ENCODE measurements at places on chromosomes 6 and 20.
A peak's percentile ranks its signal among the peaks of the same experiment; 100 is the strongest.

DNA sequence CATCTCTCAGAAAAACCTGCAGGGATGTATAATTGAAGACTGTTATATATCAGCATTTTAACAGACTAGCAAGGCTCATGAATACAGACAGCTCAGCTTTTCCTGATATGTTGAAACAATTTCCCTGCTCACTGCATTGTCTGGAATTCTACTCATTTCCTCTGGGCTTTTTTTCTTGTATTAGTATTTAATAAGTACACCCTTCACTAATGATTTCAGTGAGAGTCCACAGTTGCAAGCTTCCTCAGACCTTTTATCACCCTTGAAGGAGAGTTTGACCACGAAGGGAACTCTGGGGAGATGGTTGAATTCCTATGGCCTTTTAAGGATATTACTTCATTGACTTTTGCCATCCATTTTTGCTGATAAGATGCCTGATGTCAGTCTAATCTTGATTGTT, 248.7 kb downstream of the ADGB start:
- H3K4me1 ChIP-seq: no peaks in the 10 kb centered on the region
- H3K27ac ChIP-seq: no peak overlapping the region
- no peak overlapping the region for H3K4me3 ChIP-seq
- DNase-seq: no peak

DNA sequence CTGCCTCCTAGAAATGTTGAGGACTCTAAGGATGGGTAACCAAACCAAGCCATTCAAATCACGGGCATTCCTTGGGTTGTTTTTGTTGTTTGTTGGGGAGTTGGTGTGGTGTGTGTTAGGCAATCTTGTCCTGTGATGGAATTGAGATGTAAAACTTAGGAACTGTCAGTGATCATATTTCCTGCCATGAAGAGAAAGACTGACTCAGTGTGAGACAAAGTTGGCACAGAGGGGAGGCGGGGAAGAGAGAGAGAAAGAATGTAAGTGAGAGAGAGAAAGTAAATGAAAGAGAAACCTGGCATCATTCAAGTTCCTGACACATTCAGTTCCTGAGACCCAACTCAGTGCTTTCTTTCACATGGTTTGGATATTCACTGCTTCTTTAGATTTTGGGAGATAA, 21.6 kb upstream of the FBXO30 start:
- no peak for DNase-seq
- H3K4me1 ChIP-seq: no peaks in the 10 kb centered on the region
- H3K27ac ChIP-seq: no peak overlapping the region
- no peaks in the 10 kb centered on the region for H3K36me3 ChIP-seq

- no peak overlapping the region for H3K4me3 ChIP-seq
- H3K27ac ChIP-seq: no peak overlapping the region
- H3K4me1 ChIP-seq: no peaks in the 10 kb centered on the region
- H3K27me3 ChIP-seq: peaks cover 8% of the 10 kb centered on the region
- DNase-seq: no peak
Observed at GRCh38 chr6:75525682-75526081, 32.1 kb upstream of the FILIP1 start.

DNA sequence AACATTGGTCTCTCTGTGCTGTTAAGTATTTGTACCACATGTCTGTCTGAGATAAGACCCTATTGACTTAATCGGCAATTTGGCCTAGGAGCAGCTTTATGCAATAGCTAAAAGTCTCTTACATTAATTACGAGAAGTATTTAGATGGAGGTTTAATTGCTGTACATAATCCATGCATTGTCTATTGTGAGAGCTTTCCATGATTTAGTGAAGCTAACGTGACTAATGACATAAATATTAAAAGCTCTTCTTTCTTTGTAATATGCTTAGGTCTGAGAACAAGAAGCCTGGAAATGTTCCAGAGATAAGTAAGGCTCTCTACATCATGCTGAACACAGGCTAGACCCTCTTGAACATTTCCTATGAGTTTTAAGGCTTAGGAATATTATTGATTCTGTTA, 32.7 kb upstream of the FAM83B start:
- H3K4me3 ChIP-seq: no peak overlapping the region
- H3K36me3 ChIP-seq: no peaks in the 10 kb centered on the region
- H3K4me1 ChIP-seq: no peaks in the 10 kb centered on the region
- no peaks in the 10 kb centered on the region for H3K27me3 ChIP-seq
- H3K27ac ChIP-seq: no peak overlapping the region

- no peak for DNase-seq
- H3K36me3 ChIP-seq: peaks cover 46% of the 10 kb centered on the region
- H3K27me3 ChIP-seq: no peaks in the 10 kb centered on the region
- no peak overlapping the region for H3K4me3 ChIP-seq
- H3K27ac ChIP-seq: no peak overlapping the region
Observed at GRCh38 chr20:8756410-8756809, 312.5 kb upstream of the PLCB4 start.

DNA sequence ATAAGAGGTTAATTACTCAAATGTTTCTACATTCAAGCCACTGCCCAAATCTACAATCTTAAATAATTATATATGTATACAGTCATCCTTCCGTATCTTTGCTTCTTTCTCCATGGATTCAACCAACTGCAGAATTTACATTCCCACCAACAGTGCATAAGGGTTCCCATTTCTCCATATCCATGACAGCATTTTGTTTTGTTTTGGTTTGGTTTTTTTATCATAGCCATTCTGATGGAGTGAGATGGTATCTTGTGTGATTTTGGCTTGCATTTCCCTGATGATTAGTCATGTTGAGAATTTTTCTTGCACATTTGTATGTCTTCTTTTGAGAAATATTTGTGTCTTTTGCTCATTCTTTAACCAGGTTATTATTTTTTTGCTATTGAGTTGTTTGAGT, 198.5 kb downstream of the C6orf118 start:
- H3K27ac ChIP-seq: no peak overlapping the region
- no peaks in the 10 kb centered on the region for H3K27me3 ChIP-seq
- no peaks in the 10 kb centered on the region for H3K36me3 ChIP-seq
- no peak overlapping the region for H3K4me3 ChIP-seq
- H3K4me1 ChIP-seq: no peaks in the 10 kb centered on the region

GRCh38 chr20:19872001-19872400, 113.9 kb downstream of the RIN2 start:
- no peaks in the 10 kb centered on the region for H3K36me3 ChIP-seq
- DNase-seq: no peak

- no peaks in the 10 kb centered on the region for H3K36me3 ChIP-seq
- H3K27me3 ChIP-seq: no peaks in the 10 kb centered on the region
- no peak for DNase-seq
- H3K4me3 ChIP-seq: no peak overlapping the region
- no peaks in the 10 kb centered on the region for H3K4me1 ChIP-seq
- no peak overlapping the region for H3K27ac ChIP-seq
Observed at GRCh38 chr6:6560909-6561308, 27.6 kb upstream of the LY86 start.

- no peak overlapping the region for H3K4me3 ChIP-seq
- DNase-seq: no peak
- H3K27ac ChIP-seq: no peak overlapping the region
Observed at GRCh38 chr20:51507216-51508036, 35.1 kb downstream of the NFATC2 start.

DNA sequence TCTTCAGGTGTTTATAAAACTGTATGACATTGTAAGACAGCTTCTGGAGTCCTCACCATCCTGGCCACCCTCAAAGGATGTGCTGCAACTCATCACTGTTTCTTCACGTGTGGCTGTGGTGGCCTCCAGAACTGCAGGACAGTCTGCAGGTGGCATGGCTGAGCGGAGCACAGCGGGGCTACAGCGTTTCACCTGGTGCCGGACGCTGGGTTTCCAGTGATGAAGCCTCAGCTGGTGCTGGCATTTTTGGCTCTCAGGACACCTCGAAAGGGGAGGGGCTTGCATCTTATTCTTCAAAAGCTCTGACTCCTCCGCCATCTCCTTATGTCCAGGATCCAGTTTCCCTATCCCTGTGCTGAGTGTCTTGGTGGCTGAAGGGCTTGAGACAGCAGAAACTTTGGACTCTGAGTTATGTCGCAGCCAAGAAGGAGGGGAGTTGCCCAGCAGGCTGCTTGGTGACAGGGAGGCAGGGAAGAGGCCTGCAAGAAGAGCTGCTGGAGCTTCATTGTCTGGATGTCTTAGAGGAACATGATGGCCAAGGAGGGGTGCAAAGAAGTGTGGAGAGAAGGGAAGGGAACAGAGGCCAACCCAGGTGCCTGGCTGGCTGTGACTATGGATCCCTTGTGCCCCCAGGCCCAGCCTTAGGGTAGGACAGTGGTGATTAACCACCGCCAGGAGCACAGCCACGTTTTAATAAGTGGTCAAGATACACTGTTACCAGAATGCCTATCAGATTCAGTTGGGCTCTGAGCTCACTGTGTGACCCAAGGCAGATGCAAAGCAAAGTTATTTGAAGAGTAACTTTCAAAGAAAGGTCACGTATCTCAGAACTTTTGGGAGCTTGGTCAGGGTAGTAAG, 58.7 kb downstream of the GTF2H5 start:
- H3K27ac ChIP-seq: no peak overlapping the region
- no peak for DNase-seq
- no peaks in the 10 kb centered on the region for H3K27me3 ChIP-seq
- peaks cover 10% of the 10 kb centered on the region for H3K4me1 ChIP-seq
- no peaks in the 10 kb centered on the region for H3K36me3 ChIP-seq

- no peaks in the 10 kb centered on the region for H3K4me1 ChIP-seq
- no peak overlapping the region for H3K27ac ChIP-seq
- H3K27me3 ChIP-seq: no peaks in the 10 kb centered on the region
- peaks cover 88% of the 10 kb centered on the region for H3K36me3 ChIP-seq
- no peak for DNase-seq
- H3K4me3 ChIP-seq: no peak overlapping the region
Observed at GRCh38 chr6:161091972-161092701, 100.6 kb downstream of the MAP3K4 start.

GRCh38 chr6:36098920-36099647, 31.2 kb upstream of the MAPK13 start:
- no peak overlapping the region for H3K4me3 ChIP-seq
- H3K27ac ChIP-seq: no peak overlapping the region
- no peaks in the 10 kb centered on the region for H3K27me3 ChIP-seq
- no peak for DNase-seq
- H3K36me3 ChIP-seq: peaks cover 47% of the 10 kb centered on the region
- H3K4me1 ChIP-seq: peaks cover 6% of the 10 kb centered on the region

GRCh38 chr20:13302647-13303450, 81.8 kb downstream of the ISM1 start:
- H3K4me1 ChIP-seq: no peaks in the 10 kb centered on the region
- no peaks in the 10 kb centered on the region for H3K27me3 ChIP-seq
- peaks cover 23% of the 10 kb centered on the region for H3K36me3 ChIP-seq
- peak; percentile 58 for DNase-seq
- H3K27ac ChIP-seq: no peak overlapping the region

DNA sequence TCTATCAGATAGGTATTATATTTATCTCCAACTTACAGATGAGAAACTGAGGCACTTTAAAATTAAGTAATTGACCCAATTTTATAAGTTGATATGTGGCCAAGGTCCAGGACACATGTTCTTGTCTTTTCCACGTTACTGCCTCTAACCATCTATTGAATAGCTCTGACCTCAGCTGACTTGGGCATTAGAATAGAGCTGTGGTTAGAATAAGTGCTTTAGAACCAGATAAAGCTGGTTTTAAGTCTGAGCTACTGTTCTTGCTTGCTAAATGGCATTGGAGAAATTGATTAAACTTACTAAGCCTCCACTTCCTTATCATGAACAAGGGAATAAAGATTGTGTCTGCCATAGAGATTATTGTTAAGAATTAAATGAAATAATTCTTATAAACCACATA, 147.8 kb upstream of the DTNBP1 start:
- DNase-seq: no peak
- H3K36me3 ChIP-seq: no peaks in the 10 kb centered on the region
- H3K27ac ChIP-seq: no peak overlapping the region
- H3K27me3 ChIP-seq: no peaks in the 10 kb centered on the region
- H3K4me1 ChIP-seq: no peaks in the 10 kb centered on the region
- H3K4me3 ChIP-seq: no peak overlapping the region

DNA sequence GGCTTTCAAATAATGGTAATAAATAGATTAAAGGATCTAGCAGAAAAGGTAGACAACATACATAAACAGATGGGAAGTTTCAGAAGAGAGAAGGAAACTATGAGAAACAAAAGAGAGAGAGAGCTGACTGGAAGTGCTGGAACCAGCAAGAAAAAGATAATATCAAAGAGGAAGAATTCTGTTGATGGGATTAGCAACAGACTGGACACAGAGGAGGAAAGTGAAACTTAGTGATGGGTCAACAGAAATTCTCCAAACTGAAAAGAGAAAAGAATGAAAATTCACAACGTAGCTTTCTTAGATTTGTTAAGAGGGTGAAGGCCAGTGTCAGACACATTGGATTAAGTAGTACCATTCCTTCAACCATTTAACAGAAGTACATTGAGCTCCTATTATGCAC, 48.3 kb upstream of the SIRPA start:
- H3K27ac ChIP-seq: no peak overlapping the region
- no peak for DNase-seq
- H3K4me3 ChIP-seq: no peak overlapping the region
- peaks cover 8% of the 10 kb centered on the region for H3K27me3 ChIP-seq
- H3K36me3 ChIP-seq: no peaks in the 10 kb centered on the region

DNA sequence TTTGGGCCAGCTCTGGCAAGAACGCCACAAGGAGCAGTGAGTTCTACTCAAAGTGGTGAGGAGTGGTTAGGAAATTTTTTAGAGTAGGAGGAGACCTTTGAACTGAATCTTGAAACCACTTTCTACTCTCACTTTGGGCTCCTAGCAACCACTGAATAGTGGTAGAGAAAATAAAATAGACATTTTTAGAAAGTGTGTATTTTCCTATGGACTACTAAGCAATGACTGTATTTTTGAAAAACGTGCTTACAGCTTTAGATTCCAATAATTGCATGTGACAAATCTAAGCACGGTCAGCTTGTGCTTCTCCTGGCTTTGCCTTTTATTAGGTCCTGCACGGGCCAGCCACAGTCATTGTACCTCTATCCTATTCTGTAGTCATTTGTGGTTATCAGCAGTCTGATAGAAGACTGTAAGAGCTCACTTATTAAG, 8.7 kb upstream of the IFNGR1 start:
- H3K4me1 ChIP-seq: peaks cover 50% of the 10 kb centered on the region
- no peaks in the 10 kb centered on the region for H3K27me3 ChIP-seq
- H3K36me3 ChIP-seq: no peaks in the 10 kb centered on the region
- H3K4me3 ChIP-seq: no peak overlapping the region
- no peak overlapping the region for H3K27ac ChIP-seq
